CD8-positive, alpha-beta memory T cell (primary cell): ENCODE measurements at places on chromosomes 7 and 10. TPM values are rescaled to one million over a fixed set of nuclear protein-coding genes. Genes with fewer than 3 reads are reported as not detected.

DNA sequence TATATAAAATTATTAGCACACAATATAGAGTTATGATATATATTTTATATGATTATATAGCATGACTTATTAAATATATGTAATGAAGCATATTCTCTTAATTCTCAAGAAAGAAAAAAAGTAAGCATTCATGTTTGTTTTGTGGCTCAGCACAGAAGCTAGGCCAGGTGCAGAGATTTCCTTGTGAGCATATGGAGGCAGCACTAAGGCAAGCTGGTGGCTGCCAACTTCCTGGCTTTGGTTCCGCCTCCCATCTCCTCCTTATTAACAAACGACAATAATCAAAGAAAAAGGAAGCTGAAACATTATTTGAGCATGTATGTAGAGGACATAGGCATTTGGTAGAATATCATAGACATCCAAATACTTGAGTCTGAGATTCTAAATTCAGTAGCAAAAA lies 130.3 kb downstream of the ST7 start:
- no peaks in the 10 kb centered on the region for H3K36me3 ChIP-seq
- peaks cover 14% of the 10 kb centered on the region for H3K4me1 ChIP-seq
- H3K27ac ChIP-seq = no peak overlapping the region
- no peak for DNase-seq
- no peaks in the 10 kb centered on the region for H3K27me3 ChIP-seq

GRCh38 chr7:1966631-1967200 lies 266.0 kb downstream of the MAD1L1 start:
- H3K4me3 ChIP-seq = no peak overlapping the region
- H3K27me3 ChIP-seq = no peaks in the 10 kb centered on the region
- no peak for DNase-seq
- peaks cover 7% of the 10 kb centered on the region for H3K4me1 ChIP-seq
- no peak overlapping the region for H3K27ac ChIP-seq
- H3K36me3 ChIP-seq = no peaks in the 10 kb centered on the region

Gene PLCE1
- not detected for total RNA-seq

- H3K36me3 ChIP-seq = no peaks in the 10 kb centered on the region
- no peak for DNase-seq
- H3K27me3 ChIP-seq = no peaks in the 10 kb centered on the region
- no peaks in the 10 kb centered on the region for H3K4me1 ChIP-seq
- no peak overlapping the region for H3K27ac ChIP-seq
- no peak overlapping the region for H3K4me3 ChIP-seq
Observed at GRCh38 chr10:72483471-72483870, 128.8 kb upstream of the DNAJB12 start.
